Right kidney (tissue), 9 donors: ENCODE measurements at places on chromosomes 12 and 14.

GRCh38 chr12:7486512-7486911 lies 17.1 kb downstream of the CD163 start:
- no peak for DNase-seq

- peak; percentile 11 for DNase-seq
These were observed 15.1 kb downstream of the ABHD4 start for GRCh38 chr14:22613106-22613695.

GRCh38 chr14:54138024-54138353 lies 181.4 kb upstream of the BMP4 start:
- DNase-seq: no peak

DNA sequence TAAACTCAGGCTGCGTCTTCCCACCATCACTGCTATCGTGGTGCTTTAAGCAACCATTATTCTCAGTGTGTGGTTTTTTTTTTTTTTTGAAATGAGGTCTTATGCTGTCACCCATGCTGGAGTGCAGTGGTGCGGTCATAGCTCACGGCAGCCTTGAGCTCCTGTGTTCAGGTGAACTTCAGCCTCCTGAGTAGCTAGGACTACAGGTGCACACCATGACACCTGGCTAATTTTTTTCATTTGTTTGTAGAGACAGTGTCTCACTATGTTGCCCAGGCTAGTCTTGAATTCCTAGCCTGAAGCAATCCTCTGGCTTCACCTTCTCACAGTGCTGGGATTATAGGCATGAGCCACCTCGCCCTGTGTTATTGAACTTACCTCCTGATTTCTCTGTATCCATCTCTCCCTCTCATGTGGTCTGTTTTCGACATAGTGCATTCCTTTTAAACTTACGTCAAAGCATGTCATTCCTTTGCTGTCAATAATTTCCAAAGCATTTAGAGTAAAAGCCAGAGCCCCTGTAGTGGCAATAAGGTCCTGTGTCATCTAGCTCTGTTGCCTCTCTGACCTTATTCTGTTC lies 255.5 kb downstream of the SNAPC1 start:
- no peak for DNase-seq

- DNase-seq: no peak
These were observed 67.5 kb downstream of the B4GALNT3 start for GRCh38 chr12:527241-527640.
